ENCODE measurements at places on chromosomes 4 and X.

DNA sequence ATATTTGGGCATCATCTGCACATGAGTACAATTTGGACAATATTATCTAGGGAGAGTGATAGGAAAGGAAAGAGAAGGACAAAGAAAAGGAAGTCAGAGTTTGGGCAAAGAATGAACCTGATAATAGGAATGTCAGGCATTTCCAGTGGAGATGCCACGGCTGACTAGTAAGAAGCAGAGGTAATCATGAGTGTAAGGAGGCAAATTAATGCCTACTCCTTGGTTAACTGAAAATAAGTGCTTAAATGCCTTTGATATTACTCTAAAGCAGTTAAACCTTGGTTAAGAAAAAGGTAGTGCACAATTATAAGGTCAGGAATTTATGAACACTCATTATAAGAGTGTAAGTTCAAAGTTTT lies 99.2 kb upstream of the DDIT4L start:
- DNase-seq, result no peak

DNA sequence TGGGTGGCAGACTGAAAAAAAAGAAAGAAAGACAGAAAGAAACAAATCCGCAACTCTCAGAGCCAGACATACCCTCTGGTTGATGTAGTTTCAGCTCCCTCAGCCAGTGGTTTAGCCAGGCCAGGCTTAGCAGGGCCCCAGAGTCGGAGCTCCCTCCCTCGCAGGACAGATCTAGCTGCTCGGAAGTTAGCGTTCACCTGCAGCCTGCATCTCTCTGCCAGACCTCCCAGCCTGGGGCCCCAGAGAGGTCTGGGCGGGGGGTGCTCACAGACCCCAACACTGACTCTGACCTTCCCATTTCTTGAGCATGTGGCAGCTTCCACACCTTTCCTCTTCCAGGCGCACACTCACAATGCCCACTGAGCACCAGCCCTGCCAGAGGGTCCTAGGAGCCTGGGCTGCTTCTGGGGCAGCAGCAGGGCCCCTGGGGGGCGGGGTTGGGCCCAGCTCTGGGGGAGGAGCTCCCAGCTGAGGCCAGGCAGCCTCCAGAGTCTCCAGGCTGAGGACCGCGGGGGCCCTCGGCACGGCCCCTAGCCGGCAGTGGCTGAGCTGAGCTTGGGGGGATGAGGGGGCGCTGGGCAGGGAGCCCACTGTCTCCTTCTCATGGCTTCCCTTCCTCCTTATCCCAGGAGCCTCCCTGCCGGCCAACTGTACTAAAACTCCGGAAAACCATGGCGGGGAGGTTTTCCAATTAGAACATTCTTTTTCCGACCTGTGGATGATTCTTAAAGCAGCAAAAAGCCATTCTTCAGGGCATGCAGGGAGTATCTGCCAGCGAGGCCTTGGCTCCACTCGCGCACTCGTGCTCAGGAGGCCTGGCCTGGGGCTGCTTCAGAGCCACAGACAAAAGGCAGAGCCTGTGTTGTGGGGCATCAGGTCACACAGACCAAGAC lies 4.6 kb upstream of the ZNF185 start:
- no peak for DNase-seq

DNA sequence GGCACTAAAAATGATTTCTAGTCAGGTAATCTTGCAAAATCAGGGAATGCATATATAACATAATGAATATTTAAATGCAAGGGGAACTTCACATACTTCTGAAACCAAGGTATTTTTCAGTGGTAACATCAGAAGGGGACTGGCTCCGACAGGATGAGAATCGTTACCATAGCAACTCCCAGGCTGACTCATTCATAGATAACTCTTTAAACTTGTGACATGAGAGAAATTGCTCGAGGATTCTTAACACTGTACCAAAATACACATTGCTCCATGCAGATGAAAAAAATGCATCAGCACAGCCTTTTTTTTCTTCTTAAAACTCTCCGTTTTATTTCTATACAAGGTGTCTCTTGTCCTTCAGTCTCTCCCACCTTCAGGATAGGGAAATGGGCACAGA lies 114.3 kb downstream of the GABRB1 start:
- peak; percentile 49 for DNase-seq

DNA sequence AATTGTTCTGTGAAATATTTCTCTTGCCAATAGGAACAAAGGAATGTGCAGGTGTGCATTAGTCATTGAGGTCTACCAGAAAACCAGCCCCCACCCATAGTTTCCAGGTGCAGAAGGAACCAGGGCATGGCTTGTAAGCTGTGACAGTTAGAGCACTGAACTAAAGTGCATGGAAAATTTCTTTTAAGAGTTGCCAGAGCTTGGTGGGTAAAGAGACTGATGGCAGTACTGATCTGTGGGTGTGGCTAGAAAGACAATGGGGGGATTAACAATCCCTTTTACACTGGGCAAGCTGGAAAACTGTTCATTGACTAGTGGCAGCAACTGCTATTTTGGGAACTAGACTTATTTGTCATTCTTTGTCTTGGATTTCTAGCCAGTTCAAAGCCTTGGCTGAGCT lies 326.9 kb downstream of the PCDH19 start:
- no peak for DNase-seq

GRCh38 chr4:10605746-10606482 lies 78.7 kb downstream of the CLNK start:
- no peak for DNase-seq

- DNase-seq, result no peak
Observed at GRCh38 chr4:1171311-1172227, 814 bp downstream of the SPON2 start.

- no peak for DNase-seq
Observed at GRCh38 chr4:147482281-147482680, 1.4 kb downstream of the EDNRA start.

DNA sequence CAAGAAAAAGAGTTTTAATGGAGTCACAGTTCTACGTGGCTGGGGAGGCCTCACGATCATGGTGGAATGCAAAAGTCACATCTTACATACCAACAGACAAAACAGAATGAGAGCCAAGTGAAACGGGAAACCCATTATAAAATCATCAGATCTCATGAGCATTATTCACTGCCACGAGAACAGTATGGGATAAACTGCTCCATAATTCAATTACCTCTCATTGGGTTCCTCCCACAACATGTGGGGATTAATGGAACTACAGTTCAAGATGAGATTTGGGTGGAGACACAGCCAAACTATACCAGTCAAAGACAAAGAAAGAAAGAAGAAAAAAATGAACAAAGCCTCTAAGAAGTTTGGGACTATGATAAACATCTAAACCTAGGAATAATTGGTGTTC lies 158.9 kb downstream of the GC start:
- DNase-seq, result no peak
